ENCODE measurements at places on chromosomes 2 and 18. TPM values are rescaled to one million over a fixed set of nuclear protein-coding genes. Genes with fewer than 3 reads are reported as not detected.

Gene IL1RL2
- total RNA-seq = 0.11 TPM

Gene GALNT5
- total RNA-seq = 0.34 TPM

Gene NTSR2
- total RNA-seq = not detected

DNA sequence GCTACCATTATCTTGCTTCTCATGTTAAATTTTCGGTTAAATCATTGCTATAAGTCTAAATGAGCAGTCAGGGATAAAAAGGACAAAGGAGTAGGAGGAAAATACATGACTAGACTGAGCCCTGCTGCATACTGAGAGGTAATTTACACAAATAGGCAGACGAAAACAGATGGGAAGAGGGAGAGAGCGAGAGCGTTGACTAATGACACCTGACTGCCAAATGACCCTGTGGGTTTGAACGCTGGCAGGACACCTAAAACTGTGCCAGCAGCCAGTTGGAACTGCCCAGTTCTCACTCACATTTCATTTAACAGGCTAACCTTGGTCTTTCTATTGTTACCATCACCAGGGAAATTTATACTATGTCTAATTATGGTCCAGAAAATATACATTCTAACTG lies 978.2 kb downstream of the CPS1 start:
- H3K4me3 ChIP-seq = no peak overlapping the region
- no peaks in the 10 kb centered on the region for H3K27me3 ChIP-seq
- no peaks in the 10 kb centered on the region for H3K36me3 ChIP-seq
- H3K4me1 ChIP-seq = no peaks in the 10 kb centered on the region
- no peak overlapping the region for H3K27ac ChIP-seq

Gene CXCR1
- not detected for total RNA-seq

GRCh38 chr2:122081751-122082150 lies 326.3 kb downstream of the TSN start:
- no peak for DNase-seq
- H3K27ac ChIP-seq = no peak overlapping the region
- H3K36me3 ChIP-seq = no peaks in the 10 kb centered on the region
- no peak overlapping the region for H3K4me3 ChIP-seq
- H3K4me1 ChIP-seq = peaks cover 18% of the 10 kb centered on the region

DNA sequence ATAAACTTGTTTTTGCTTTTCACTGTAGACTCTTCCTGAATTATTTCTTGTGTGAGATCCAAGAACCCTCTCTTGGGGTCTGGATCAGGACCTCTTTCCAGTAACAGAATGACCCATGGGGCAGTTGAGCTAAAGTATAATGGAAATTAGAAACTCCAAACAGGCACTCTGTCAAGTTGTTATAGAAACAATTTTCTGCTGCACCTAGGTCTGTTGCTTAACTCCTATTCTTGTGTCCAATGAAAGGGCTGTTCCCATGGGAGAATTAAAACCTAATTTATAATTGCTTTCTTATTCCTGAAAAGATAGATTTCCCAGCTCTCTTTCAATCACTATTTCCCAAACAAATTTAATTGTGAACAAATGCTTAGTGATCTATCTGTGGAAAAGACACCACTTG lies 1341.3 kb upstream of the PIK3C3 start:
- no peaks in the 10 kb centered on the region for H3K36me3 ChIP-seq
- no peak overlapping the region for H3K4me3 ChIP-seq
- DNase-seq = no peak
- no peak overlapping the region for H3K27ac ChIP-seq

All from WTC11 (cell line).